Breast epithelium (tissue), 4 donors: ENCODE measurements at places on chromosomes 2 and 18.

GRCh38 chr2:237321746-237322145 lies 92.2 kb downstream of the COL6A3 start:
- peak overlapping the region; percentile 71 for H3K27ac ChIP-seq
- no peak overlapping the region for H3K4me3 ChIP-seq
- no peaks in the 10 kb centered on the region for H3K36me3 ChIP-seq
- no peaks in the 10 kb centered on the region for H3K4me1 ChIP-seq

DNA sequence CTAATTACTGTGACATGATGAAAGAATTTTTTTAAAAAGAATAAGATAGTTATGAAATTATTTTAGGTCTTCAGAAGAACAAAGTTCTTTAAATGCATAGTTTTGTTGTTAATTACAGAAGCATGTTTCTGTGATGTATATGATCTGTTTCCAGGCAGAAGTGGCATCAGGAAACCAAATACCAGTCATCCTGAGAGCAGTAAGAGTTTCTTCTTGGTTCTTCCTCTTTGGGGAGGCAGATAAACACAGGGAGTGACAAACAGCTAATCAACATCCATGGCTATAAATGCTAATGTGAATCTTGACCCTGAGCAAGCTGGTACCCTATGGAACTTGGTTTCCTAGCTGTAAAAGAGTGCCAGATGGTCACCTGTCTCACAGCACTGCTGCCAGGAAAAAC lies 29.2 kb downstream of the WIPF1 start:
- H3K27me3 ChIP-seq: no peaks in the 10 kb centered on the region
- H3K27ac ChIP-seq: no peak overlapping the region
- no peaks in the 10 kb centered on the region for H3K36me3 ChIP-seq

DNA sequence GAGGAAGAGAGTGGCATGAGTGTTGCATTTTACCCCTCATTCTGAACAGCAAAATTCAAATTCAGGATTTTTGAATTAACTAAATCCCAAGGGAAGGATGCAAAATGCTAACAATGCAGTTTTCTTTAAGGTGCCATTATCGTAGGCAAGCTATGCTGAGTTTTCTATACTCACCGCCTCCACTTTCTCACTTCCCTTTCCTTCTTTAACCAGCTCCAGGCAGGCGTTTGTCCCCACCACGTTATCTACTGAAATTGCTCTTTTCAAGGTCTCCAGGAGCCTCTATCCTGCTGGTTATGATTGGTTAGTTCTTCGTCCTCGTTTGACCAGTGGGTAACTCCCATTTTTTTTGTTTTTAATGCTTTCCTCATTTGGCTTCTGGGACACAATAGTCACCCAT lies 1.8 kb upstream of the CPO start:
- H3K27ac ChIP-seq: no peak overlapping the region
- no peak overlapping the region for H3K4me3 ChIP-seq
- no peaks in the 10 kb centered on the region for H3K4me1 ChIP-seq
- no peaks in the 10 kb centered on the region for H3K36me3 ChIP-seq

- no peak for DNase-seq
- no peaks in the 10 kb centered on the region for H3K27me3 ChIP-seq
- H3K36me3 ChIP-seq: no peaks in the 10 kb centered on the region
- H3K4me1 ChIP-seq: peaks cover 12% of the 10 kb centered on the region
- no peak overlapping the region for H3K4me3 ChIP-seq
- peak overlapping the region; percentile 48 for H3K27ac ChIP-seq
Observed at GRCh38 chr18:9739516-9739915, 31.4 kb downstream of the RAB31 start.

DNA sequence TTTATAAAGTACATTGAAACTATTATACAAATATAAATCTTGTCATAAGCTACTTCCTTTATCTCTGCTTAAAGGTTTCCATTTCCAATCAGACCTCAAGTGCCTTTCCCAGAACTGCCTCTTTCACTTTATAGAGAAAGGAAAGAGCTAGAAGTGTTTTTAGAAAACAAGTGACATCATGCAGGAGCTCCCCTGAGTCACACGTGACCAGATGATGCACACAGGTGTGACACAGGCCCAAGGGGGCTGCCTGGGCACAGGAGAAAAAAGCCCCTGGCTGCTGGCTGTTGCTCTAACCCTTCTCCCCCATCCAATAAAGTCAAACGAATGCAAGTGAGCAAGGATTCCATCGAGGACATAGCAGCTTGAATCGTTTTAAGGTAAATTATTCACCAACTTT lies 21.4 kb upstream of the SH3BP4 start:
- no peaks in the 10 kb centered on the region for H3K4me1 ChIP-seq
- DNase-seq: no peak
- H3K36me3 ChIP-seq: no peaks in the 10 kb centered on the region
- H3K27ac ChIP-seq: no peak overlapping the region
- no peak overlapping the region for H3K4me3 ChIP-seq
- no peaks in the 10 kb centered on the region for H3K27me3 ChIP-seq

DNA sequence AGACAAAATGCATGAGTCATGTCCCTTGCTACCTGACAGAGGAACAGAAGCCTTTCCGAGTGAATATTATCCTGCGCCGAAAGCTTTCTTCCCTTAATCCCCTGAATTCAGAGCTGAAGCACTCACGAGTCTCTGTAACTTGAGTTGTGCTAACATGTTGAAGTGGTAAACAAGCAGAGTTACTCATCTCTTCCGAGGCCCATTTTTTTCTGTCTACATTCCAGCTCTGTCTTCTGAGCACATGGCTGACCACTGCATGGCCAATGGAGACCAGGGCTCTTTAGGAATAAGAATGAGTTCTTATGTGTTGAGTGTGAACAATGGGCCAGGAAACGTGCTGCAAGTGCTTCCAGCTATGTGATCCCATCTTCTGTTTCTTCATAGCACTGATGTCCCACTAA lies 73.1 kb upstream of the PID1 start:
- H3K27me3 ChIP-seq: no peaks in the 10 kb centered on the region
- no peak overlapping the region for H3K27ac ChIP-seq
- no peak overlapping the region for H3K4me3 ChIP-seq
- H3K4me1 ChIP-seq: no peaks in the 10 kb centered on the region

- no peak overlapping the region for H3K27ac ChIP-seq
- H3K4me3 ChIP-seq: no peak overlapping the region
- H3K36me3 ChIP-seq: no peaks in the 10 kb centered on the region
- H3K4me1 ChIP-seq: no peaks in the 10 kb centered on the region
Observed at GRCh38 chr18:7889515-7889914, 322.4 kb downstream of the PTPRM start.

GRCh38 chr2:150075831-150076230 lies 411.6 kb downstream of the RND3 start:
- no peak for DNase-seq
- H3K4me1 ChIP-seq: no peaks in the 10 kb centered on the region
- no peak overlapping the region for H3K4me3 ChIP-seq
- no peaks in the 10 kb centered on the region for H3K27me3 ChIP-seq
- no peak overlapping the region for H3K27ac ChIP-seq

GRCh38 chr2:26621469-26622199 lies 19.5 kb downstream of the CIB4 start:
- no peaks in the 10 kb centered on the region for H3K4me1 ChIP-seq
- DNase-seq: no peak
- no peak overlapping the region for H3K27ac ChIP-seq
- H3K27me3 ChIP-seq: peaks cover 6% of the 10 kb centered on the region
- no peaks in the 10 kb centered on the region for H3K36me3 ChIP-seq

- H3K4me3 ChIP-seq: no peak overlapping the region
- no peaks in the 10 kb centered on the region for H3K36me3 ChIP-seq
- no peak for DNase-seq
- peaks cover 7% of the 10 kb centered on the region for H3K4me1 ChIP-seq
- no peak overlapping the region for H3K27ac ChIP-seq
Observed at GRCh38 chr2:178279142-178279541, 84.8 kb downstream of the OSBPL6 start.

DNA sequence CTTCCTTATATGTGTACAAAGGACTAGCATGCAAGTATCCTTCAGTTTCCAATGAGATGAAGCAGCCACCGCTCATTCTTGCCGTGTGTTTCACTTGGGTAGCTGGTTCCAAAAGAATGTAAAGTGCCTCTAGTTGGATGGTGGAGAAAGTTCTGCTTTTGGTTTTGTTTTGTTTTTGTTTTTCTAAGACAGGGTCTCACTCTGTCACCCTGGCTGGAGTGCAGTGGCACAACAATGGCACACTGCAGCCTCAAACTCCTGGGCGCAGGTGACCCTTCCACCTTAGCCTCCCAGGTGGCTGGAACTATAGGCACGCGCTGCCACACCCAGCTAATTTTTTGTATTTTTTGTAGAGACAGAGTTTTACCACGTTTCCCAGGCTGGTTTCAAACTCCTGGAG lies 8.3 kb downstream of the ANXA4 start:
- no peaks in the 10 kb centered on the region for H3K4me1 ChIP-seq
- H3K27me3 ChIP-seq: no peaks in the 10 kb centered on the region
- H3K27ac ChIP-seq: no peak overlapping the region
- no peak for DNase-seq
